B cell (primary cell): ENCODE measurements at places on chromosomes 4 and X.

- no peak overlapping the region for H3K4me3 ChIP-seq
- no peak overlapping the region for H3K27ac ChIP-seq
- DNase-seq = no peak
These were observed 186.6 kb downstream of the CPEB2 start for GRCh38 chr4:15188605-15189539.

- H3K4me1 ChIP-seq = no peaks in the 10 kb centered on the region
- H3K36me3 ChIP-seq = no peaks in the 10 kb centered on the region
- no peak for DNase-seq
- no peaks in the 10 kb centered on the region for H3K27me3 ChIP-seq
- H3K4me3 ChIP-seq = no peak overlapping the region
- H3K27ac ChIP-seq = no peak overlapping the region
These were observed 88.6 kb downstream of the CHRNA9 start for GRCh38 chr4:40423735-40424134.

DNA sequence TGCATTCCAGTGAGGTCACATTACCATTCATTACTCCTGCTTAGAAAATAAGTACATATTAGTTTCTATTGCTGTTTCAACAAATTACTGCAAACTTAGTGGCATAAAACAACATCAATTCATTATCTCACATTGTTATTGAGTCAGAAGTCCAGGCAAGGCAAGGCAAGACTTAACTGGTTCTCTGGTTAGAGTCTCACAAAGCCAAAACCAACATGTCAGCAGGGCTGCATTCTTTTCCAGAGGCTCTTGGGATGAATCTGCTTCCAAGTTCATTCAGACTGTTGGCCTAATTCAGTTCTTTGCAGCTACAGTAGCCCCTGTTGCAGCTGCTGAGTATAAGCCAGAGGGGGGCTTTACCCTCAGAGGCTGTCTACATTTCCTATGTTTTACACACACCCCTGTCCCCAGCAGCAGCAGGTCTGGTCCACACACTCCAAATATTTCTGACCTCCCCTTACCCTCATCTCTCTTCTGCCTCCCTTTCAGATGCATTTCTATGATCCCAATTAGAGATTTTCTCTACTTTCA is 892.1 kb upstream of the EPHA5 start:
- H3K4me1 ChIP-seq = no peaks in the 10 kb centered on the region
- no peak for DNase-seq
- no peaks in the 10 kb centered on the region for H3K27me3 ChIP-seq
- no peak overlapping the region for H3K4me3 ChIP-seq
- H3K27ac ChIP-seq = no peak overlapping the region

GRCh38 chr4:112026058-112026457 is 119.2 kb upstream of the FAM241A start:
- no peaks in the 10 kb centered on the region for H3K27me3 ChIP-seq
- no peaks in the 10 kb centered on the region for H3K4me1 ChIP-seq
- no peak overlapping the region for H3K4me3 ChIP-seq

DNA sequence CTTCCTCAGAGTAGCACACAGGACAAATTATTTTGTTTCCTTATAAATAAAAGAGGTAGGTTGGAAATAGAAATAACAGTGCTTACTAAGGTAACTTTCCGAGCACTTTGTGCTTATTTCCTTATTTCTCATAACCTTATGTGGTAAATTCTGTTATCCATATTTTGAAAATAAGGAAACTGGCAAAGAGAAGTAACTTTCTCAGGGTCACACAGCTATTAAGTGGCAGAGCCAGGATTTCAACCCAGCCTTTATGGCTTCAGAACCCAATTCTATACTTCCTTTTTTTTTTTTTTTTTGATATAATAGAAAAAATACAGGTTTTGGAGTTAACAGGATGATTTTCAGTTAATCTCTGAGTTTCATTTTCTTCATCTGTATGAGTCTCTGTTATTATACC is 3.3 kb downstream of the UTP3 start:
- H3K36me3 ChIP-seq = no peaks in the 10 kb centered on the region
- H3K4me1 ChIP-seq = peaks cover 24% of the 10 kb centered on the region
- H3K27ac ChIP-seq = no peak overlapping the region
- DNase-seq = no peak
- H3K27me3 ChIP-seq = no peaks in the 10 kb centered on the region
- no peak overlapping the region for H3K4me3 ChIP-seq

DNA sequence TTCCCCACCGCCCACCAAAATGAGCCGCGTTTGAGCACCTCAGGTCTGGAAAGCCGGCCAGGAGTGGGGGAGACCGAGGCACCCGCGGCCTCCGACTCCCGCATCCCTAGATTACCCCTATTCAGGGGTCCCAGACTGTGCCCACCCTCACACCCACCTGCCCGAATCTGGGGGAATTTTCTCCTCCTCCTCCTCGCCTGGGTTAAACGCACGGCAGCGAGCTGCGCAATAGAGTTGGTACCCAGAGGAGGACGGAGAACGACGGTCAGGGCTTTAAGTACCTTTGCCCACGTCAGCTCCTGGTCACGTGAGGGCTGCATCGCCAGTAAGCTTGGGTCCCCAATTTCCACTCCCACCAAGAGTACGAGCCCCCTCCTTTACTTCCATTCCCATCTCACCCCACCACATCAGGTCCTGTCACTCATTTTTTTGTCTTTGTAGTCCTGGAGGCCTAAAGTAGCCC is at the start of gene ARMCX2:
TSS of gene ARMCX2 (minus strand) at position 250 of the 463 bp plus-strand sequence. CDS start 2,262 bp downstream, outside the sequence.
- no peaks in the 10 kb centered on the region for H3K27me3 ChIP-seq
- H3K4me3 ChIP-seq = peak within 1 kb of the TSS; percentile 19
- peak within 1 kb of the TSS; percentile 53 for H3K27ac ChIP-seq
- H3K4me1 ChIP-seq = peaks cover 9% of the 10 kb centered on the region
- DNase-seq = peak; percentile 51

GRCh38 chr4:78441756-78442155 is 109.8 kb upstream of the ANXA3 start:
- H3K4me1 ChIP-seq = no peaks in the 10 kb centered on the region
- H3K4me3 ChIP-seq = no peak overlapping the region
- no peak overlapping the region for H3K27ac ChIP-seq

- no peak overlapping the region for H3K4me3 ChIP-seq
- H3K27me3 ChIP-seq = no peaks in the 10 kb centered on the region
- H3K4me1 ChIP-seq = no peaks in the 10 kb centered on the region
- no peak overlapping the region for H3K27ac ChIP-seq
These were observed 59.3 kb downstream of the MAD2L1 start for GRCh38 chr4:120007191-120007871.

- H3K27me3 ChIP-seq = no peaks in the 10 kb centered on the region
- H3K36me3 ChIP-seq = no peaks in the 10 kb centered on the region
- no peak for DNase-seq
- H3K4me1 ChIP-seq = peaks cover 12% of the 10 kb centered on the region
These were observed 152.8 kb downstream of the TMEM164 start for GRCh38 chrX:110155759-110156158.

GRCh38 chr4:113423631-113424030 is 337.9 kb downstream of the CAMK2D start:
- no peaks in the 10 kb centered on the region for H3K36me3 ChIP-seq
- no peak overlapping the region for H3K4me3 ChIP-seq
- no peak for DNase-seq

GRCh38 chrX:3609810-3610209 is 103.6 kb downstream of the PRKX start:
- no peaks in the 10 kb centered on the region for H3K4me1 ChIP-seq
- H3K27me3 ChIP-seq = no peaks in the 10 kb centered on the region
- H3K4me3 ChIP-seq = no peak overlapping the region

- H3K27ac ChIP-seq = no peak overlapping the region
- no peak for DNase-seq
- H3K27me3 ChIP-seq = no peaks in the 10 kb centered on the region
- no peak overlapping the region for H3K4me3 ChIP-seq
- H3K36me3 ChIP-seq = no peaks in the 10 kb centered on the region
These were observed 2.6 kb upstream of the KIAA0232 start for GRCh38 chr4:6779667-6780565.

- H3K36me3 ChIP-seq = no peaks in the 10 kb centered on the region
- no peaks in the 10 kb centered on the region for H3K4me1 ChIP-seq
These were observed 13.0 kb downstream of the RAB9B start for GRCh38 chrX:103818842-103819619.

GRCh38 chr4:78749972-78750727 is 26.0 kb upstream of the BMP2K start:
- H3K36me3 ChIP-seq = no peaks in the 10 kb centered on the region
- peaks cover 54% of the 10 kb centered on the region for H3K4me1 ChIP-seq
- H3K4me3 ChIP-seq = no peak overlapping the region
- DNase-seq = peak; percentile 85
- peak overlapping the region; percentile 87 for H3K27ac ChIP-seq
